ENCODE measurements at places on chromosomes 11 and 22.
A peak's percentile ranks its signal among the peaks of the same experiment; 100 is the strongest.

GRCh38 chr11:10798330-10798928 lies 10.3 kb downstream of the EIF4G2 start:
- no peak for DNase-seq

GRCh38 chr11:71406681-71407080 lies 41.5 kb downstream of the DHCR7 start:
- DNase-seq, result no peak

GRCh38 chr11:126355926-126356897 lies 726 bp downstream of the ST3GAL4 start:
- peak; percentile 47 for DNase-seq

DNA sequence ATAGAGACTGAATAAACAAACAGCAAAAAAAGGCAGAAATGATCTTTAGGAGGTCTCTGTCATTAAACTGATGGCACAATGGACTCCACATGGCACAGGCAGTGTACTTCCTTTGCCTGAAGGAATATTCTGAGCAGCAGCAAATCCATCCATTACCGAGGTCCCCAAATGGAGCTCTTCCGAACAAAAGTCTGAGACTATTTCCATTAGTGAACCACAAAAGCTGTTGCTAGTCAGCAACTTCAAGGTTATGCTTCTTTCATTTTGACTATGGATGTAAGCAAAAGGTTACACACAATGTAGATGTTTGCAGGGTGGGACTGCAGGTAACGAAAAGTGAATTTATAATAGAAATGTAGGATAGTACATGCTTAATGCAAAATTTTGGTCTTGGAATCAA lies 14.5 kb downstream of the NARS2 start:
- DNase-seq, result no peak

- no peak for DNase-seq
Measured at GRCh38 chr22:45087802-45088201, 75.9 kb upstream of the NUP50 start.

GRCh38 chr11:1308743-1309497 lies 512 bp downstream of the TOLLIP start:
- DNase-seq, result no peak

- DNase-seq, result no peak
Measured at GRCh38 chr11:94046796-94047195, 25.6 kb downstream of the HEPHL1 start.

DNA sequence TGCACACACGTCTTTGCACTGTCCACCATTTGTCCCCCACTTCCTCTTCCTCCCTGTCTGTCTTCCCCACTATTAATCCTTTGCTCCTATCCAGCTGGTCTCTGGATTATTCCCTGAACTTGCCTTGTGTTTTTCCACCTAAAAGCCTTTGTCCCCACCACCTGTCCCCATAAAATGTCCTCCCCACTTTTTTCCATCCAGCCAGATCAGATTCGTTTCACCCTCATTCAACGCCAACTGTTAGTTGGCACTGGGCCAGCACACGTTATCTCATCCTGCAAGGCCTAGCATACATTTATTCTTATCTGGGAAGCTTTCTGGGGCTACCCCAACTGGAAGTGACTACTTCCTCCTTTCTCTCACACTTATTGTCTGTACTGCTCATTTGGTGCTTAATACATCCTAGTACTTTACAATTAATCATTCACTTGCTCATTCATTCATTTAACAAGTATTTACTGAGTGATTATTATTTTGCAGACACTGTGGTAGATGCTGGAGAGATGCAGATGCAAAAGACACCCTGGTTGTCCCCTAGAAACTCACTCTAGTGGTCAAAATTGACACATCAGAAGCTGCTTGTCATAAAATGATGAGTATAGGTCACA lies 96.2 kb downstream of the RASSF10 start:
- DNase-seq, result no peak

GRCh38 chr11:106761745-106762144 lies 256.5 kb downstream of the GUCY1A2 start:
- DNase-seq, result no peak

- DNase-seq, result no peak
Measured at GRCh38 chr11:106493751-106494150, 416.3 kb downstream of the AASDHPPT start.

DNA sequence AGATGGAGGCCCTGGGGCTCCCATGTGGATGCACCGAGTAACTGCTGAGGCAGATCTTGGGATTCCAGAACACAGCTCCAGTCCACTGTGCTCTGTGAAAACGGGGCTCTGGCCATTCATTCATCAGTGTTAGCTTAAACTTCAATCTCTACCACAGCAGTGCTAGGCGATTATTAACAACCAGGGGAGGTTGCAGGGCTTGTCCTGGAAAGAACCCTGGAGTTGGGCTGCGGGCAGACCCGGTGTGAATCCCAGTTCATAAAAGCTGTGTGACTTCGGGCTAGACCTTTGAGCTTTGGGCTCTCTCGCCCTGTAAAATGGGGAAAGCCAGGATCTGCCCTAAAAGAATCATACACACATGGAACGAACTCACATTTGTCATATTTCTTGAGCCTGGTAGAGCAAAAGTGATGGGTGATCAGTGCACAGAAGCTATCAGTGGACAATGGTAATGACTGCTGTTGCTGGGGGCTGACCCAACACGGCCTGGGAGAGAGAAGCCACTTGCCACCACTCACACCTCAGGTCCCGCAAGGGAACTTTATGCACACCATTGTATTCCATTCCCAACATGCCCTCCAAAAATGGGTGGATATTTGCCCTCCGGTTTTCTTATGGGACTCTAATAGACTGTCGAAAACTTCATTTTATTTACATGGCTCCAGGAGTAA lies 15.6 kb upstream of the CRYBB3 start:
- DNase-seq, result no peak

DNA sequence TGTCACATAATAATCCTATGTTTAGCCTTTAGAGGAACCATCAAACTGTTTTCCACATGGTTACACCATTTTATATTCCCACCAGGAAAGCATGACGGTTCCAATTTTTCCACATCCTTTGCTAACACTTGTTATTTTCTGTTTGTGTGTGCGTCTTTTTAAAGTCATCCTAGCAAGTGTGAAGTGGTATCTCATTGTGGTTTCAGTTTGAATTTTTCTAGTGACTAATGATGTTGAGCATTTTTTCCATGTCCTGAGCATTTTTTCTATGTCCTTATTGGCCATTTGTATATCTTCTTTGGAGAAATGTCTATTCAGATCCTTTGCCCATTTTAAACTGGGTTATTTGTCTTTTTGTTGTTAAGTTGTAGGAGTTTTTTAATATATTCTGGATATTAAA lies 53.7 kb upstream of the DEPDC7 start:
- no peak for DNase-seq

DNA sequence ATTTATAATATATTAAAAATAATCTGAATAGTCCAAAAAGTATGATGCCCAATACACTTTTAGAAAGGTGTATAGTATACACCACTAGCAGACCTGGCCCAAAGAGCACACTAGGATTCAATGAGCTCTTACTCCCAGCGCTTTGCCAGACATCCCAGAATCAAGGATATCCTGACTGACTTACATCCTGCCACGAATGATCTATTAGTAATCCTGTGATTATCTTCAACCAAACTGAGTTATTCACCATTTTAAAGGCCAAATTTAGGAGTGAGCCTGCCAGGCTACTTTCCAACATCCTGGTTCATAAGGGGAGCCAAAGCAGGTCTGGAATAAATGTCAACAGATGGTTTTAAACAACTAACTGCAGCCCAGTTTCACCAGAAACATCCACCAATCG lies 60.8 kb upstream of the FAM181B start:
- DNase-seq, result no peak

GRCh38 chr11:93532281-93532789 lies 10.9 kb downstream of the SMCO4 start:
- DNase-seq, result no peak

- no peak for DNase-seq
Measured at GRCh38 chr22:48235744-48236143, 1473.3 kb downstream of the TBC1D22A start.

DNA sequence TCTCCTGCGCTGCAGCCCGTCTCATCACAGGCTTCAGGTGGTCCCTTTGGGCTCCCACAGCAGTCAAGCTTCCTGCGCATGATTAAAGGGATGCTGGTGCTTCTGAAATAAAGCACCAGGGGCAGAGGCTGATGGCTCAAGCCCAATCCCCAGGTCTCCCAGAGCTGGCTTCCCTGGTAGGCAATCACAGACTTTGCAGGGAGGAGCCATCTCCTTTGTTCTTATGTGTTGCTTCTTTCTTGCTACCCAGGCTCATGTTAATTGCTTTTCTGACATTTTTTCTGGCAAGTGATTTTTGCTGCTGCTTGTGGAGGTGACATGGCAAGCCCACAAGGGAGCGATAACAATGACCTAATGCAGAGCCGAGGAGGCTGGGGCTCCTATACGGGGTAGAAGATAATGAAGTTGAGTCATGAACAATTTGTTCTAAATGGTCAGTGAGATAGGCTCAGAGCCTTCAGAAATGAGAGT lies 25.2 kb upstream of the PLET1 start:
- DNase-seq, result no peak

GRCh38 chr22:39236321-39237317 lies 8.2 kb downstream of the PDGFB start:
- no peak for DNase-seq

DNA sequence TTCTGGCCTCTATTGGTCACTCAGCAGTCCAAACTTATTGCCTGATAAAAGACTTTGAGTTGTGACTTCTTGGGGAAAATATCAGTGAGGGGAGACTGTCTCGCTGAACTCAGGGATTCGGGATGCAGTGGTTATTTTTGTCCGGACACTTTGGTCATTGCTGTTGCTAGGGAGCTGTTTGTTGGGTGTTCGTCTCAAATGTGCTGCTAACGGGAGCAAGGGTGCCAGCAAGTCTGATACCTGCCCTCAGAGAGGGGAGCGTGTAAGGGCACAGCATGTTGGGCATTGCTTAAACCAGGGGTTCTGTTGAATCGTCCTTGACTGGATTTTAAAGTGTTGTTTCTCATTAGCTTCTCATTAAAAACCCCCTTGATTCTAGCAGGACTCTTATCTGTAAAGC lies 49.2 kb upstream of the SLC25A18 start:
- no peak for DNase-seq

- DNase-seq, result no peak
Measured at GRCh38 chr11:126808836-126809235, 191.7 kb downstream of the KIRREL3 start.

DNA sequence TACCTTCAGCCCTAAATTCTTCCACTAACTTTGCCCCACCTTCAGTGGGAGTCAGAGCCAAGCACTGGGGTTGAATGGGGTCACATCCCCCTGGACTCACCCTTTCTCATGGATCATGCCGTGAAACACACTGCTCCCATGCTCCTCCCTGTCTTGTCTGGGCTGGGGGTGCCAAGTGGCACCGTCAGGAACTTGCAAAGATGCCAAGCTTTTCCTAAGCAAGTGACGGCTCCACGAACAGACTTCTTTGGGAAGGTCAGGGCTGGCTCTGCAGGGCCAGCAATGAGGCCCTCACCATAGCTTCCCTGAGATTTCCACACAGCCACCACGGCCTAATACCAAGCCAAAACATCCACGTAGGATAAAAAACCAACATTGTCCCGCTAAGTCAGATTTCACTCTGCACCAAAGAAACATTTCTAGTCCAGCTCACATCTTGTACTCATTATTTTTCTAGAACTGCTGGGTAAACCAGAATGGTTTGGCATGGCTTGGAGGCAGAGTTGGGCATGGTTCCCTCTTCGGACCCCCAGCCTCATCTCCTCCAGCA lies 76.5 kb downstream of the NAT10 start:
- no peak for DNase-seq

- DNase-seq, result no peak
Measured at GRCh38 chr11:112719736-112720525, 241.3 kb upstream of the NCAM1 start.

- DNase-seq, result no peak
Measured at GRCh38 chr11:13205486-13205885, 72.1 kb upstream of the BMAL1 start.

GRCh38 chr11:1926156-1927025 lies 6.9 kb downstream of the TNNT3 start:
- no peak for DNase-seq

DNA sequence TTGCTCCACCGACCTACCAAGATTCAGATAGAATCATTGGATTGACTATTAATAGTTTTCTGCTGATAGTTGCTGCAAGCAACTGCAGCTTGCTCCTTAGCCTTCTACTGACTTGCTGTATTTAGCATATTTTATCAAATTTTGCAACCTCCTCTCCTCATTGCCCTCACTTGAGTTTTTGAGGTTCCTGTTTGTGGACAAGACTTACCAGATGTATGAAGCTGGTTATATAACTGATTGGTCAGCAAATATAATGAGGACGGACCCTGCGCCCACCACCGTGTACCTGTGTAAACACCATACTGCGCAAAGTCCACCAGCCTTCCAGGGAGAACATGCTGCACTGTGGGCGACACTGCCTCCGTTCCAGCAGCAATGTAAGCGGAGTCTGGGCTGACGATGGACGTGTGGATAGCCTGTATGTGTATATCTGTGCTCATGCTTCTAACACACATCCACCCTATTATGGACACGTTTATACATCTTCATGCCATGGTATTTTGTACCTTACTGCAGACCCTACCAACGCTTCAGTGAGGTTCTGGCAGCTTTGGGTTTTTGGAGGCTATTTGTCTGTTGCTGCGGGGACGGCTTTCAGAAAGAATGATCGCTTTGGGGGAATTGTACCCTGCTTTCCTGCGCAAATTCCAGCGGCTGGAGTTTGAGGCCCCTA lies 1.5 kb upstream of the USP18 start:
- no peak for DNase-seq

- DNase-seq, result no peak
Measured at GRCh38 chr22:49576241-49577141, 251.2 kb downstream of the BRD1 start.

GRCh38 chr11:58658623-58659022 lies 36.2 kb downstream of the CNTF start:
- no peak for DNase-seq

GRCh38 chr11:10122326-10123197 lies 171.5 kb downstream of the SBF2 start:
- DNase-seq, result no peak

GRCh38 chr11:127392575-127392974 lies 392.0 kb upstream of the KIRREL3 start:
- no peak for DNase-seq

GRCh38 chr22:19965771-19966709 lies 24.4 kb upstream of the TXNRD2 start:
- no peak for DNase-seq

DNA sequence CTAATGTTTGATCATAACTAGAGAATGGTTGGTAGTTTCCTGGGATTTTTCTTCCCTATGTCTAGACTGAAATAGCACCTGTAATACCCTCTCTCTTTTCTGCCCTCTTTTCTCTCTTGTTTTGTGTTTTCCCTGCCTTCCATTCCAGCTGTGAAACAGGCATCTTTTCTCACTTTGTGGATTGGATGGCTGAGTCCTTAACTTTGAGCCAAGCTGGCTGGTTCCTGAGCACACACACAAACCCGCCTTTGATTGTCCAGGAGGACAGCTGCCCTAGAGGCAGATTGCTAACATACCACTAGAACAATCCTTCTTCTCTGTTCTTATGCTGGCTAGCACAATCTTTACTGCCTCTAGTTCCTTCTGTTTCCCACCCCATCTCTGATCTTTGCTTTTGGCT lies 17.7 kb downstream of the CTNND1 start:
- DNase-seq, result peak; percentile 37

Data from C1 segment of cervical spinal cord (tissue), 14 donors.